HT-29 (cell line): ENCODE measurements at places on chromosomes 4 and X.
A peak's percentile ranks its signal among the peaks of the same experiment; 100 is the strongest.

- peak; percentile 44 for DNase-seq
These were observed 11.0 kb upstream of the TBC1D8B start for GRCh38 chrX:106791495-106791894.

- no peak for DNase-seq
These were observed 11.2 kb upstream of the CXCR3 start for GRCh38 chrX:71629467-71629866.

DNA sequence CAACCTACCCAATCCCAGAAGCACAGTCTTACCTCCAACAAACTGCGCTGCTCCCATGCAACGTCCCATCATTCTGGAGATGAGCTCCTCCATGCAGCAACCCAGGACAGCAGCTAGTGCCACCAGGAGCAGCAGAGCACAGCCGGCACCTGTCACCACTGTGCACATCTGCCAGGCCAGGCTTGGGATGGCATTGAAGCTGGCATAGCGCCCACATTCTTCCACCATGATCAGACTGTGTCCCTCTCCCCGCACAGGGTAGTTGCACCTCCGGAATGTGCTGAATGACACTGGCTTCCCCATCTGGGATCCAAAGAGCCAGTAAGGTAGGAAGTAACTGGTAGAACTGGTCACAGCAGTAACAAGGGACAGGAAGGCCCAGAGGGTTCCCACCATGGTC lies 8.8 kb downstream of the LHFPL1 start:
- no peak for DNase-seq

GRCh38 chr4:2712261-2712842 lies 43.8 kb downstream of the TNIP2 start:
- DNase-seq, result peak; percentile 47

DNA sequence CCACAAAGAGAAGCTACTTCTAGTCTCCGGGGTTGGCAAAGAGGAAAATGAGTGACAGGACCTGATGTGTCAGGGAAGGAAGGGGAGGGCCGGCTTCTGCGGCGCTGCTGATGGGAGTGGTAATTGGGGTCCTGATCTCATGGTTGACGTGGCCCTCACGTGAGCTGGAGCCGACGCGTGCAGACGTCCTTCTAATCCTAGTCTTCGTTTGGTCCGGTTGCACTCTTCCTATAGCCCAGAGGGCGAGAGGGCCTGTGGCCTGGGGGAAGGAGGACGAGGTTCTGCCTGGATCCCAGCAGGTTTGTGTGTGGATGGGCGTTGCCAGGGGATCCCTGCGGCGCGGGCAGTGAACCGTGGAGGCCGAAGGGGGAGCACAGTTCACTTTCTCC lies at the start of gene ARMCX1:
ARMCX1 (plus strand) TSS at position 186 of the 389 bp plus-strand sequence. CDS start 2,384 bp downstream, outside the sequence.
- DNase-seq, result no peak

DNA sequence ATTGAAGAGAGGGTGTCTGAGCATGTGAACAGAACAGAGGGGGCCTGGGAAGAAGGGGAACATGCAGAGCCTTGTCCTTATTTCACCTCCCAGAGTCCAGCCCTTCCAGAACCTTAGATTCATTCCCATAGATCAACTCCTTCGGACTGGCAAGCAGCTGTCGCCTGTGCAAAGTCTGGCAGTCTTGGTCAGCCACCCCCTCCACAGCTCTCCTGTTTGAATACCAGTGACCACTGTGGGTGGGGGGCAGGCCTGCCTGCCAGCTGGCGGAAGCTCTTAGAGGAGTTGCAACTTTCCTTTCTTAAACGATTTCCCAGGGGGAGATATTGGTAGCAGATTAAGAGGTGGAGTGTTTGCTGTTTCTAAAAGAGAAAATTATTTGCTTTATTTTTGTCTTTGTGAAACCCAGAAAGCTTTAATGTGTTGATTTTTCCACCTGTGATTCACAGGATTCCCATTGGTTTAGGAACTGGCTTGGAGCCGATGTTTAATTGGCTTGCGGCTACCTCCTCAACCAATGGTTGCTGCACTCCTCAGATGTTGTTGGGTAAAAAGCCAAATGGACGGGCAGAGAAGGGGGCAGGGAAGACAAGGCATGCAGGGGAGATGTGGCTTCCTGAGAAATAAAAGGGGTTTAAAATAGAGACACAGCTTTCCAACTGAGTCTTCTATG lies 62.2 kb upstream of the PRPS1 start:
- peak; percentile 23 for DNase-seq

GRCh38 chrX:86604607-86605006 lies 456.4 kb downstream of the DACH2 start:
- DNase-seq, result no peak

- no peak for DNase-seq
These were observed 20.3 kb downstream of the APOO start for GRCh38 chrX:23887451-23887850.

DNA sequence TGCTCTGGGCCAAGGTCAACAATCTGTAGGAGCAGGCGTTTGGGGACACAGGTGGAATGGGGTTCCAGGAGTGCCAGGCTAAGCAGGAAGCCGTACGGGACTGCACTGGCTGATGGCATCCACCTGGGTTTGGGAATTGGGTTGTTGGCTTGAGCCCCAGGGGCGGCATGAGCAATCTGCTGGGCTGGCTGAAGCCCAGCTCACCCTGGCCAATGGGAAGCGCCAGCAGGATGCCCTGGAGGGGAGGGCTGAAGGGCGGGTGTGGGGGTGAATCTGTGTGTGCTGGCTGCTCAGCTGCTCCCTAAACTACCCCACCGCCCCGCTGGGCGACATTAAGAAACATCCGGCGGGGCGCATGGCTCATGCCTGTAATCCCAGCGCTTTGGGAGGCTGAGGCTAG lies 8.9 kb upstream of the RGS12 start:
- no peak for DNase-seq

- no peak for DNase-seq
These were observed 3.1 kb downstream of the MTMR1 start for GRCh38 chrX:150696331-150696730.

DNA sequence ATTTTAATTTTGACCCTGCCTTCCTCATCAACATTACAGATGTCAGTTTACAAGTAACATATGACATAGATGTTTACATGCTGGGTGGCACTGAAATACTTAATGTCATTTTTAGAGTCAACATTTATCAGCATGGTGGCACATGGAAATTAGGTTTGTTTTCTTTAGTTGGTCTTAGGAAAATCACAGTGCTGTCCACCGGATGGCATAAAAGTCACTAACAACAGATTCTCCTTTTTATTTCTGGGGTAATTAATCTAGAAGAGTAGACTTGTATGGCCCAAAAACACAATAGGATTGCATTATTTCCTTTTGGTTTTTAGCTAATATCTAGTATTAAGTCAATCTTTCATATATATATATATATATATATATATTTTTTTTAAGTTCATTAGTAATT lies 88.6 kb upstream of the HHIP start:
- no peak for DNase-seq

DNA sequence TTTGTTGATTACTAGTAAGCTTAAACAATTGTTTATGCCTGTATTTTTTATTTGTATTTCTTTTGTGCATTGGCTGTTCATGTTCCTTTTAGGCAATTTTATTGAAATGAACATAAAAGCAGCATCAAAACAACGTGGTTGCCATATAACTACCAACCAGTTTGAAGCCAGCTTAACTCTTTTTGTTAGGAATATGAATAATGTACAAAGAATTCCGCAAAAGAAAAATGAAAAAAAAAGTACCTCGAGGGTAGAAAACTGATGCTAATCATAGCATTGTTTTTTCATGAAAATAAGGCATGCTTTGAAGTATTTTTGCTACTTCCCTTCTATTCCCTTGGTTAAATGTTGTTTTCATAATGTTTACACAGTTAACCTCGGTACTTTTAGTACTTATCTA lies 1024.0 kb upstream of the SLIT2 start:
- DNase-seq, result no peak

DNA sequence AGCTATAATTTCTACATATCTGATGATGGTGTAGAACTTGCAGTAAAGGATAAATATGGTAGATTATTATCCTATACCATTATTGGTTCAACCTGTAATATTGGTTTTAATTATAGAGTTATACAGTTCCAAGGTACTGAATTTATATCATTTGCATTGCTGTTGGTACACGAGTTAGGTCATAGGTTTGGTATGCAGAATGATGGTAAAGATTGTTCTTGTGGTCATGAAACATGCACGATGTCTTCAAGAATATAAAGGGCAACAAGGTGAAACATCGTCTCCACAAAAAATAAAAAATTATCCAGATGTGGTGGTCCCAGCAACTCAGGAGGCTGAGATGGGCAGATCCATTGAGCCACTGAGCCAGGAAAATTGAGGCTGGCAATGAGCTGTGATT lies 99.6 kb downstream of the ADAM29 start:
- no peak for DNase-seq

- no peak for DNase-seq
These were observed 2387.6 kb downstream of the PCDH7 start for GRCh38 chr4:33107814-33108213.

DNA sequence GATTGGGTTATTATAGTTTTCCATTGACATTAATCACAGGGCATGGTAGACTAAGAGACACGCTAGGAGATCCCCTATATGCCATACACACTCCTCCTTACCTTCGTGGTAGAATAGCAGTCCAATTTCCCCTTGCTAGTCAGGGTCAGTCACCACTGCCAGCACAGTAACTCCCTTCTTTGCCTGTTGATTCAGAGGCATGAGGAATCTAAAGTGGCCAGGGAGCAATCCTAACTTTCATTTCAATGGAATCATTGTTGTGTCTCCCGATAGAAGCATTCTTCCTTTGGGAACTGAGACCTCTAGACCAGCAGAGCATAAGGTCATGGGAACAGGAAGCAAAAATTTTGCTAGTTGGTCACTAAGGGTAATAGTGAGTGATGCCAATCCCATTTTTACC lies 51.1 kb downstream of the COL25A1 start:
- DNase-seq, result no peak

GRCh38 chr4:82043809-82044137 lies 330.0 kb downstream of the HNRNPD start:
- no peak for DNase-seq

GRCh38 chrX:130267956-130268448 lies 697 bp downstream of the ZNF280C start:
- DNase-seq, result peak; percentile 22

DNA sequence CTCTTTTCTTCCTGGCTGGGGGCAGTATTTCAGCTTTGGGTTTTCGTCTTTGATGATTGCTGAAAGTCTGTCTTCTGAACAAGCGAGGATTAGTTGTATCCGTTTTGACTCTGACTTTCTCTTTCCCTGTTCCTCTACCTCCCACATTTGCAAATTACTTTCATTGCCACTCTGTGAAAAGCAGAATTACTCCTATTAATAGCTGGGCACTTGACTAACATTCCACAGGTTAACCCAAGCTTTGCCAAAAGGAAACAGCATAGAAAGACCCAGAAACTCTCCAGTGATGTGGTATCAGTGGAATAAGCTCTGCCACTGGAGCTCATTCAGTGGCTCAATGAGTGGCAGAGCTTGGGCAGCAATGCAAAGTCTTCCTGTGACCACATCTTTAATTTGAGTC lies 238.9 kb downstream of the PALLD start:
- no peak for DNase-seq

DNA sequence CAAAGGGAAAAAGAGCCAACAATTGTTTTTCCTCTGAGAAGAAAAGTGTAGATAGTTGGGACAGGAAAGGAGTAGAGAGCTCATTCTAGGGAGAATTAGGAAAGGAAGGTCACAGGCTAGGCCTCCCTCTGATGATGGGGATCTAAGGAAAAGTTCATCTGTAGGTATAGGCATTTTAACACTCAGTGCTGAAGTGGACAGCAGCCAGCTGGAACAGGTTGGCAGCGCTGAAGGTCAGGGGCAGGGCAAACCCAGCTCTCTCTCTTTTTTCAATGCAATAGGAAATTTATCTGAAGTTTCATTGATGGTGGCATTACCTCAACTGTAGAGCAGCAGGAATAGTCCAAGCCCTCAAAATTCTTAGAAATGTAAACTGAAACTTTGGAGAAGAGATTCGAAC lies 98.5 kb upstream of the ETNPPL start:
- peak; percentile 32 for DNase-seq

DNA sequence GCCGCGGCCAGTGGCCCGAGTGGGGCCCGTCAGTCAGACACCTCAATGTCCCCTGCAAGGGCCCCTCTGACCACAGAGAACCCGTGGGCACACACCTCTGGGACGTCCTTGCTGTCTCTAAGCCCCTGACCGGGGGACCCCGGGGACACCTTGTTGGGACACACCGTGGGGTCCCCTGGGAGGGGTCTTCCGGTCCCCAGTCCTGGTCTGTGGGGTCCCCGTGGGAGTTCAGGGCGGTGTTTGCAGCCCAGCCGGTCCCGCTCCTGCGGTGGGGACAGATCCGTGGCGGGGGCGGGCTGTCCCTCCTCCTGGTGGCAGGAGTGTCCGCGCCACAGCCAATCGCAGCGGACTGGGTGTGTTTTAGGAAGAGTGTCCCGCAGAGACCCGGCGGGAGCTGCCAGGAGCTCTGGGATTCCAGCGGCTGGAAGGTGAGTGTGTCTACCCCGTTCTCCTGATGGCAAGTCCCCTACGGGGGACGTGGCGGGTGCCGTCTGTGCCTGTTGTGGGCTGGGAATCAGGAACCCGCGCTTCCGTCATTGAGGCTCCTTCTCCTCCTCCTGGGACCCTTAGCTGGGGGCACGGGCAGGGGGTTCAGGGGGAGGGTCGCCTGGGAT lies 5.1 kb upstream of the PLCXD1 start:
- DNase-seq, result peak; percentile 68
